ENCODE measurements at places on chromosomes 13 and 19. TPM values are rescaled to one million over a fixed set of nuclear protein-coding genes. Genes with fewer than 3 reads are reported as not detected.

DNA sequence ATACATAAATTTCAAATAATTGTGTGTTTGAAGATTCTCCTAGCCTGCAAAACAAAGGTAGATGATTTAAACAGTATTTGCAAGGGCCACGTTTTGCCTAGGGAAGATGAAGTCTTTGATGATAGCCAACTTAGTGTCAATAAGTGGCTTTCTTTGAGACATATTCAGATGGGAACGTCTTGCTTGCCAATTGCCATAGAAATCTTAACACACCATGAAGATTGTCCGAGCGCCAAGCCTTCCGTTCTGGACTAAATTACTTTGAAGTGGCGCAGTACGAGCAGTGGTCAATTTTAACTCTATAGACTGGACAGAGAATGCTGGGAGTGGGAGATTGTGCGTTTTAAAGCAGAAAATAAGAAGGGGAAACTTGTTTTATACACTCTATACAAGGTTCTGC is 9.9 kb downstream of the ZIC5 start:
- H3K4me3 ChIP-seq: no peak overlapping the region
- H3K4me1 ChIP-seq: peaks cover 9% of the 10 kb centered on the region
- no peak for DNase-seq
- peaks cover 74% of the 10 kb centered on the region for H3K27me3 ChIP-seq
- H3K36me3 ChIP-seq: no peaks in the 10 kb centered on the region
- no peak overlapping the region for H3K27ac ChIP-seq

DNA sequence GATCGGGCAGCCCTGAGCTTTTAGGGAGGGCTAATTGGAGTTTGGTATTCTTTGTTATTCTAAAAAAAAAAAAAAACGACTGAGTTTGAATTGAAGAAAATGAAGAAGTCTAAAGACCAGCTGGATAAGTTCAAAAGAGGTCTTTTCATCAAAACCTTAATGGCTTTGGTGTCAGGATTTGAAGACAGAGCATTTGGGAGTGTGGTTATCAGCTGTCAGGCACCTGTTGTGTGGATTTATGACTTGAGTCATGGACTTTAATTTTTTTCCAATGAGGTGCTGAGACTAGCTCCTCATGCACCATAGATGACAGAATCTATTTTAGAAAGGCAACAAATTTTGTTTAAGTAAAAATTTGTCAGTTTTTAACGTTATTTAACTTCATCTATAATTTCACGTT is 72.5 kb downstream of the FREM2 start:
- no peak for DNase-seq
- no peaks in the 10 kb centered on the region for H3K4me1 ChIP-seq
- no peak overlapping the region for H3K27ac ChIP-seq
- H3K4me3 ChIP-seq: no peak overlapping the region
- H3K27me3 ChIP-seq: no peaks in the 10 kb centered on the region

Gene PRKCG
- total RNA-seq: not detected

Gene PSG6
- total RNA-seq: not detected

- peaks cover 68% of the 10 kb centered on the region for H3K4me1 ChIP-seq
- peak overlapping the region; percentile 58 for H3K4me3 ChIP-seq
- no peaks in the 10 kb centered on the region for H3K27me3 ChIP-seq
- peaks cover 64% of the 10 kb centered on the region for H3K36me3 ChIP-seq
- H3K27ac ChIP-seq: peak overlapping the region; percentile 81
These were observed 35.5 kb upstream of the LPAR6 start for GRCh38 chr13:48448285-48448958.

Gene SYNGR4
- total RNA-seq: not detected

Gene PRDX2
- 267 TPM for total RNA-seq

Gene FFAR1
- total RNA-seq: not detected

Gene ZNF653
- 20.1 TPM for total RNA-seq

Gene RXFP2
- not detected for total RNA-seq

Gene DGKH
- 20.3 TPM for total RNA-seq

DNA sequence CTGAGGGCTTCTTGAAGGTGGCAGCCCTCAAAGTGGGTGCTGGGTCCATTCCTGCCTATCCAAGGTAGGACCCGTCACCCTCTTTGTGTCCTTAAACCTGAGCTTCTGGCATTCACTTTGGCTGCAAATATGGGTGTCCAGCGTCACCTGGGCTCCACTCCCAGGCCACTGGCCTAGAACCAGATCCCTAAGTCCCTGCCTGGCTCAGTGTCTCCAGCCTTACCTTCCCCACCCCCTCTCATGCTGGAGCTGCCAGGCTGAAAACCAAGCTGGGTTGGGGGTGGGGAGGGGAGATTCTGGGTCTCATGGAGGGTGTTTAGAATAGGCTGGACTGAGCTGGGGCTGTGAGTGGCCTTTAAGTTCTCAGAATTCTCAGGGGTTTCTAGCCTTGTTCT is 12.4 kb downstream of the PDE4A start:
- no peak overlapping the region for H3K27ac ChIP-seq
- H3K4me3 ChIP-seq: peak overlapping the region; percentile 43
- no peak for DNase-seq

DNA sequence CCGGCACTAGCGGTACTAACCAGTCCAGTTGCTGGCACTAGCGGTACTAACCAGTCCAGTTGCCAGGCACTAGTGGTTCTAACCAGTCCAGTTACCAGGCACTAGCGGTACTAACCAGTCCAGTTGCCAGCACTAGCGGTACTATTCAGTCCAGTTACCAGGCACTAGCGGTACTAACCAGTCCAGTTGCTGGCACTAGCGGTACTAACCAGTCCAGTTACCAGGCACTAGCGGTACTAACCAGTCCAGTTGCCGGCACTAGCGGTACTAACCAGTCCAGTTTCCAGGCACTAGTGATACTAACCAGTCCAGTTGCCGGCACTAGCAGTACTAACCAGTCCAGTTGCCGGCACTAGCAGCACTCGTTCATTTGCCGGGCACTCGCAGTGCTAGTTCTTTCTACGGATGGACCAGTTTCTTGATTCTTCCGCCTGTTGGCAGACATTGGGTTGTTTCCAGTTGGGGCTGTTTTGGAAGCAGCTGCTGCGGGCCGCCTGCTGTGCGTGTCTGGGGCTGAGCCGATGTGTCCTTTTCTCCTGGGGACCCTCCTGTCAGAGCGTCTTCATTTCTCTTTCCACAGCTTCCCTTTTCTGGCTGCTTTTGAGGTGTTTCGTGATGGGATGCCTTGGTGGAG is 123.4 kb upstream of the MCF2L start:
- no peaks in the 10 kb centered on the region for H3K4me1 ChIP-seq
- no peak overlapping the region for H3K4me3 ChIP-seq
- H3K36me3 ChIP-seq: peaks cover 36% of the 10 kb centered on the region
- no peaks in the 10 kb centered on the region for H3K27me3 ChIP-seq
- H3K27ac ChIP-seq: no peak overlapping the region

Gene C19orf73
- total RNA-seq: 1.0 TPM

DNA sequence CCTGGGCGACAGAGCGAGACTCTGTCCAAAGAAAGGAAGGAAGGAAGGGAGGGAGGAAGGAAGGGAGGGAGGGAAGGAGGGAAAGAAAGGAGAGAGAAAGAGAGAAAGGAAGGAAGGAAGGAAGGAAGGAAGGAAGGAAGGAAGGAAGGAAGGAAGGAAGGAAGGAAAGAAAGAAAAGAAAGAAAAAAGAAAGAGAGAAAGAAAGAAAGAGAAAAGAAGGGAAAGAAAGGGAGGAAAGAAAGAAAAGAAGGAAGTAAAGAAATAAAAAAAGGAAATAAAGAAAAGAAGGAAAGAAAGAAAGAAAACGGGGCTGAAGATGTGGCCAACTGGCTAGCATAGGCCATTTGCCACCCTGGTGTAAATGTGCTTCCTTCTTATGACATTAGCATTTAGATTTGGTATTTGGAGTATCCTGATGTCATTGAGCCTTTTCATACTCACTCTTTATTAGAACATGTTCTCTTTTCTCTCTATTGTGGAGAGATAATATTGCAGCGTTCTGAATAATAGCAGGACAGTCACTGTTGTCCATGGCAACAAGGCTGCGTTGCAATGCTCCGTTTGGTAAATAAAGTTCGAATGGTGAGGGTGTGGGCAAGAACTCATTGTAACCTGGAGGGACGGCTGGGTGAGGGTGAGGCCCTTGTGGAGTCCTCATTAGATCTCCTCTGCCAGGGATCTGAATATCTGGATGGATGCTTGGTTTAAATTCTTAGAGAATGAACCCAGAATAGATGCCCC is 173.9 kb upstream of the UBL3 start:
- H3K4me1 ChIP-seq: no peaks in the 10 kb centered on the region
- no peaks in the 10 kb centered on the region for H3K36me3 ChIP-seq
- H3K27me3 ChIP-seq: peaks cover 5% of the 10 kb centered on the region

GRCh38 chr13:51804295-51805172 is 571 bp upstream of the DHRS12 start:
- no peaks in the 10 kb centered on the region for H3K36me3 ChIP-seq
- peaks cover 37% of the 10 kb centered on the region for H3K4me1 ChIP-seq
- no peaks in the 10 kb centered on the region for H3K27me3 ChIP-seq
- DNase-seq: peak; percentile 49
- H3K4me3 ChIP-seq: peak overlapping the region; percentile 76

Gene TMEM59L
- total RNA-seq: not detected

GRCh38 chr19:3403489-3404323 is 37.3 kb downstream of the NFIC start:
- H3K27me3 ChIP-seq: no peaks in the 10 kb centered on the region
- no peak overlapping the region for H3K4me3 ChIP-seq
- no peak for DNase-seq
- no peak overlapping the region for H3K27ac ChIP-seq

DNA sequence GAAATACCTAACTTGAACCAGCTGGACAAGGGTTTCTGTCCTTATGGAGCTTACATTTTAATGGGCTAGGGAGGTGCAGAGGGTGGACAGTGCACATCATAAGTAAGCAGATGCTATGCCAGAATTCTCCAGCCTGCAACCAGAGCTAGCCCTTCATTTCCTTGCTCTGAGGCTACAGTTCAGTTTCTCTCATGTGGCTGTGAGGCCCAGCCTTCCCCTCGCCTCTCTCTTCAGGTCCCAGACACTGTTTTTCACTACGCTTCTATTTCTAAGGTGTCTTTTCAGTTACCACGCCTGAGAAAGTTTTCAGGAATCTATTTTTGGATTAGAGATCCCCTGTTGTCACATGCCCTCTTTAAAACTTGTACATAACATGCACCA is 141.9 kb downstream of the PCCA start:
- no peak overlapping the region for H3K4me3 ChIP-seq
- no peaks in the 10 kb centered on the region for H3K36me3 ChIP-seq
- H3K4me1 ChIP-seq: peaks cover 4% of the 10 kb centered on the region
- DNase-seq: no peak
- no peak overlapping the region for H3K27ac ChIP-seq

All from activated CD8-positive, alpha-beta T cell treated with anti-CD3 and anti-CD28 coated beads, Interleukin-2, amount 10 ng/mL, durations not matched to agents 7 days and 5 days (primary cell).